ENCODE measurements at places on chromosomes 7 and 10. TPM values are rescaled to one million over a fixed set of nuclear protein-coding genes. Genes with fewer than 3 reads are reported as not detected.

- no peak for DNase-seq
Measured at GRCh38 chr10:116737627-116738327, 4.6 kb downstream of the HSPA12A start.

GRCh38 chr7:23712368-23713284 lies 2.6 kb downstream of the STK31 start:
- DNase-seq, result no peak

DNA sequence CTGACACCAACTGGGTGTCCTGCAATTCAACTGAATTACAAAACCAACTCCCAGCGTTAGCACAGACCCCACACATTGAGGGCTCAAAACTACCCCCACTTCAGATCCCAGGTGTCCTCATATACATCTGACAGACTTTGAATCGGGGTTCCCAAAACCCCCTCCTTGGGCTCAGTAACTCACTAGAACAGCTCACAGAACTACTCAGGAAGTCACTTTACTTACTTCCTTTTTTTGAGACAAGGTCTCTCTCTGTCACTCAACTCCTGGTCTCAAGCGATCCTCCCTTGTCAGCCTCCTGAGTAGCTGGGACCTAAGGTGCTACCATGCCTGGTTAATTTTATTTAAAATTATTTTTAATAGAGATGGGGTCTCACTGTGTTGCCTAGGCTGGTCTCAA lies 456.0 kb downstream of the SDK1 start:
- no peak for DNase-seq

- no peak for DNase-seq
Measured at GRCh38 chr10:88721392-88721791, 15.3 kb downstream of the LIPK start.

The ZRANB1 gene
- 25.7 TPM for total RNA-seq

GRCh38 chr7:120190109-120190508 lies 82.9 kb upstream of the KCND2 start:
- no peak for DNase-seq

DNA sequence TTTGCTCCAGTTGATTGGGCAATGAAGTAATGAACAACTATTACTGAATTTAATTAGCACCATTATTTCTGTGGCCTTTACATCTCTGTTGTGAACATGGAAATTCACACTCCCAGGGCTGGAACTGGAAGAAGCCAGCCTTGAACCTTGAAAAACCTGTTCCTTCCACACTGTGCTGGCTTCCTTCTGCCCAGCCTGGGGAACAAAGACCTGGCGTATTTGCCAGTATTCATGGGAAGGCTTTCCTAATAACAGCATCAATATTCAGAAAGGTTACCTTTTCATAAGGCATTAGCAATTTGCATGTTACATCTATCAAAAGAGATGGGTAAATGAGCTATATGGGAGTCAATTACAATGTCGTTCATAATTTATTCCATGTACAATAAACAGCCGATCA lies 1.3 kb downstream of the C10orf90 start:
- no peak for DNase-seq

GRCh38 chr10:107583974-107584373 lies 419.5 kb upstream of the SORCS1 start:
- DNase-seq, result no peak

The SAMD8 gene
- 25.7 TPM for total RNA-seq

DNA sequence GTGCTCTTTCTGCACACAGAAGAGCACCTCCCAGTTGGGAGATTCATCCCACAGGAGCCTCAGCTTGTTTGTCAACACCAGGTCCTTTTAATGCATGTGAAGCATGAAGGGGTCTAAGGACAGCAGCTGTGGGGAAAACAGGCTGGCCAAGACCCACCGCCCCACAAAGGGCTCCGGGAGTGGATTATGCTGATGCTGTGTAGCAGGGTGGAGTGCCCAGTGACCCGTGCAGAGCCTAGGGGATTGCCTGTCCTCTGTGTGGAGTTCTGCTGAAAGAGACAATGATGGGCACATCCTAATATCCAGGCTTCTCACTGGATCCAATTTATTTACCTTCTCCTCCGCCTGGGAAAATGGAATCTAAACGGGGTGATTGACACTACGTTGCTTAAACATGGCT lies 74.0 kb downstream of the PIP4K2A start:
- DNase-seq, result no peak

DNA sequence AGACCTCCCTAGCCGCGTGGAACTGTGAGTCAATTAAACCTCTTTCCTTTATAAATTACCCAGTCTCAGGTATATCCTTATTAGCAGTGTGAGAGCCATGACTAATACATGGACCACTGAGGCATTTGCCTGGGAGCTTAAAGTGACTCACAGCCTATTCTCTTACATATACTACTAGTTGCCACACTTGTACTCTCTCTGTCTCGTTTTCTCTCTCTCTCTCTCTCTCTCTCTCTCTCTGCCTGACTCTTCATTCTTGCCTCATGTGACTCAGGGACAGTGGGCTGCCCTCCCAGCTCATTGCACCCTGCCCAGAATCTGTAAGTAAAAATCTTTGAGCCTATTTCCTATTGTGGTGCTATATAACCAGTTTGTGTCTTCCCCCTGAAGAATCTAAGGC lies 238.5 kb upstream of the MAGI2 start:
- no peak for DNase-seq

- DNase-seq, result no peak
Measured at GRCh38 chr7:135769005-135769802, 20.6 kb upstream of the FAM180A start.

- peak; percentile 81 for DNase-seq
Measured at GRCh38 chr10:78259391-78259790, 225.7 kb downstream of the RPS24 start.

The ELOVL3 gene
- total RNA-seq, result not detected

The GARS1 gene
- 51.2 TPM for total RNA-seq

DNA sequence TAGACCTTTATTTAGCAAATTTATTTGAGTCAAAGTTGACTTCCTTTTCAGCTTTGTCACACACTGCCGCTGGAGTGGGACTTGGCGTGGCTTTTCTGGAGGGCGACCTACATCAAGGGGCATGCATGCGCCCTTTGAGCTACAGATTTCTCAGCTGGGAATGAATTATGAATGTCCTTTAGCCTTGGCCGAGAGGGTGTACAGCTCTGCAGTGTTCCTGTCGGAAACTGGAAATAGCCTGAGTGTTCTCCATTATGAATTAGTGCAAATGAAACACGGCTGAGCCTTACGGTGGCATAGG lies 79.7 kb downstream of the GLRX3 start:
- peak; percentile 43 for DNase-seq

- no peak for DNase-seq
Measured at GRCh38 chr7:39539816-39540215, 26.4 kb upstream of the YAE1 start.

The ODAD2 gene
- total RNA-seq, result 0.83 TPM

DNA sequence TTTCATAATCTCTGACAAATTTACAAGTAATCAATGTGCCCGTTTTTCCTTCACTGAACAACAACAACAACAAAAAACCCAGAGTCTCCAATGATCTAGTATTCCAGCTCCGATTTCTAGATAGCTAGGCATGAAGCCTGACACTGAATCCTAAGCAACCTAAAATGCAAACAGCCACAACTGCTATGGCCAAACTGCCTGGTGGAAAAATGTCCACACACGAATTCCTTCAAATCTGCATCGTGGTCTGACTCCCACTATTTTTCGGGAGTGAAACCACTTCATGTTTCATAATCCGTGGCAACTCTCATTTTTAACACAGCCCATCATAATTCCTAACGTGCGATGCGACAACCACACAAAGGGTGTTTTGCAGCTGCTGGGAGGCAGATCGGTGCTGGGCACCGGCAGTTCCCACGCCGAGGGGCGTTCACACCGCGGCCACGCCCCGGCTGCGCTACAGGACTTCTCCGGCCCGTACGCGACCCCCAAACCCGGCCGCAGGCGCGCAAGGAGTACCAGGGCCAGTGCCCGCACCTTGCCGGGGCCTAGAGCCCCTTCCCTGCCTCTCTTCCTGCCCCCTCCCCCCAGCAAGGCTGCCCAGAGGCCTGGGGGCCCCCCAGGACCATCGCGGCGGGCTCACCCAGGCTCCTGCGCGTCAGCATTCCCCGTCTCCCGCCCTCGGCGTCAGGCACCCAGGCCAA lies 814 bp downstream of the RUFY2 start:
- peak; percentile 77 for DNase-seq

- no peak for DNase-seq
Measured at GRCh38 chr10:97463363-97464132, 17.6 kb downstream of the ZDHHC16 start.

Measured in cardiac septum (tissue), 1 donor.